ENCODE measurements at places on chromosomes 13 and 19.
A peak's percentile ranks its signal among the peaks of the same experiment; 100 is the strongest.

DNA sequence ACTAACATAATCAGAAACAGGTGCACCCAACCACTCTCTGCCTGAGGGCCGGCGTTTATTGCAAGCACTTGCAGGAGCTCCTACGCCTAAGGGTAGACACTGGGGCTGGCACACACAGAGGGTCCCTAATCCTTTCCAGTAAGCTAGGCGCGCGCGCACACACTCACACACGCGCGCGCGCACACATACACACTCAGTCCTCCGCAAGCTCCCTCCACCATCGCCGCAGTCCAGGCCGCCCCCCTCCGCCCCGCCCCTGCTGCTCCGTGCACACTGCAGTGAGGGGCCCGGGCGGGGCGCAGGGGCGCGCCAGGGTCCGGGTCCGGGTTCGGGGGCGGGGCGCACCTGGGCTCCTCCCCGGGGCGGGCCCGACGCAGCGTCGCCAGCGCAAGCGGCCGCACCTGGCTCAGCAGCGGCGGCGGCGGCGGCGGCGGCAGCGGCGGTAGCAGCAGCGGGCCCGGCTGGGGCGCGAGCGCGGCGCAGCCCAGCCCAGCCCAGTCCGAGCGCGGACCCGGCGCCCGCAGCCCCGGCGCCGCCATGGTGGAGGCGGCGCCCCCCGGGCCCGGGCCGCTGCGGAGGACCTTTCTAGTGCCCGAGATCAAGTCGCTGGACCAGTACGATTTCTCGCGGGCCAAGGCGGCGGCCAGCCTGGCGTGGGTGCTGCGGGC lies at the start of gene CAMSAP3:
Gene CAMSAP3, plus strand, starts transcription at position 398 of the 668 bp plus-strand sequence. Its CDS starts 140 bp downstream, at position 538.
- peak; percentile 11 for DNase-seq

DNA sequence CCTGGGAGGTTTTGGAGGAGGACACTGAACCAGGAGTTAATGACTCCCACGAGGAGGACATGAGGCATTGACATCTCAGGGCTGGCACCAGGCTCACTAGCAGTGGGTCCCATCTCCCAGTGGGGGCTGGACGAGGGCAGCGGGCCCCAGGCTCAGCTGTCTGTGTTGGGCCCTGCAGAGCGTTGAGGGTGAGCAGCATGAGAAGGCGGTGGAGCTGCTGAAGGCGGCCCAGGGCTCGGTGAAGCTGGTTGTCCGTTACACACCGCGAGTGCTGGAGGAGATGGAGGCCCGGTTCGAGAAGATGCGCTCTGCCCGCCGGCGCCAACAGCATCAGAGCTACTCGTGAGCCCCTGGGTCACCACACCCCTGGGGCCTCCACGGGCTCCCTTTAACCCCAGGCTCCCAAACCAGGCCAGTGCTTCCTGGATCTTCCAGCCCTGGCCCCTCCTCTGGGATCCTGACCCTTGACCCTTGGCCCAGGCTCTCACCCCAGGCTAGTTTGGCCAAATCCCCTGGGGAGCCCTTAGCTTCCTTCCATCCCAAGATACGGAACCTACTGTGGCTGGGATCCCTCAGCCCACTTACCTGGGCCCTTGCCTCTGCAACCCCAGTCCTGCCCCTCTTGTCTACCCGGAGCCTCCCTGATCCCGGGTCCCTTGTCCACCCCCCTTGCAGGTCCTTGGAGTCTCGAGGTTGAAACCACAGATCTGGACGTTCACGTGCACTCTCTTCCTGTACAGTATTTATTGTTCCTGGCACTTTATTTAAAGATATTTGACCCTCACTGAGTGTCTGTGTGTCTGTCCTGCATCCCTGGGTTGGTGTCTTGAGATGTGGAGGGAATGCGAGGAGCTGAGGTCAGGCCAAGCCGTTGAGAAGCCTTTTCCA lies 1.0 kb downstream of the C19orf73 start:
- no peak for DNase-seq

DNA sequence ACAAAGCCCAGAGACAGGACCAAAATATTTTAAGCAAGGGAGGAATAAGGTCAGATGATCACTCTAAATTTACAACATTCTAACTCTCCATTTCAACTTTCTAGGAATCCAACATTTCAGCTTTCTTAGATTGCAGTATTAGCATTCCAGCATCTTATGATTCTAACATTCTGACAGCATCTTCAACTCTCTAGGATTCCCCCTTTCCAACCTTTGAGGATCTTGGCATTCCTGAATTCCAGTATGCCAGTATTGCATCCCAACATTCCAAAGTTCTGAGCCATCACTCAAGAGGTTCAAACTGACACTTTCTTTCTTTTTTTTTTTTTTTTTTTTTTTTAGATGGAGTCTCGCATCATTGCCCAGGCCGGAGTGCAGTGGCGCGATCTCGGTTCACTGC lies 13.8 kb downstream of the TGFB1 start:
- no peak for DNase-seq

- no peak for DNase-seq
These were observed 4.9 kb downstream of the NANOS3 start for GRCh38 chr19:13881692-13882418.

DNA sequence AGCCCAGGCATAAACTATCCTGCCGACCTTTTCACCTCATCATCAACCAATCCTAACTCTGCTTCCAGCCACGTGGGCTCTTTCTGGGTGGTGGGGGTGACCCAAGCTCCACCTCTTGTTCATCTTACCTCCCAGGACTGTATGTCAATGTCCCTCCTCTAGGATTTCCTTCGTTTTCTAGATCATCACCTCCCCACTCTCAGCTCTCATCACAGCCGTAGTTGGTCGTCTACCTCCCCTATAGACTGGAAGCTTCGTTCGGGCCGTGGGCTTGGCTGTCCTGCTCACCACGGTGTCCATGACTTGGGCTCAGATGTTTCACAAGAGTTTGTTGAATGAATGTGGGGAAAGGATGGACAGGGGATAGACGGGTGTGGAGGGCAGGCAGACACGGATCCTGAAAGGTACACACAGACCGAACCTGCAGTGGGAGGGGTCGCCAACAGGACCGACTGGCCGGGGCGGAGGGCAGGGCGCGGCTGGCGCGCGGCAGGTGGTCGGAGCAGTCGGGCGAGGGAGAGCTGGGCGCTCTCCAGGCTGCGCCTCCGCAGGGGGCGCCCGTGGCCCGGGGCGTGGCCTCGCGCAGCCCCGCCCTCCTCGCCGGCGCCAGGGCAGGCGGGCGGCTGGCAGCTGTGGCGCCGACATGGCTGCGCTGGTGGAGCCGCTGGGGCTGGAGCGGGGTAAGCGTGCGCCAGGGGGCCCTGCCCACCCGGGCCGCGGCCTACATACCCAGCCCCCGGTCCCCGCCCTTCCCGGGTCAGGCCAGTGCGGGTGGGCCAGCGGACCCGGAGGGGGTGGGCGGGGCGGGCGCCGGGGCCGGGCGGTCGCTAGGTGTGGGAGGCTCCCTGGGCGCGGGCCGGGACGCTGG lies at the start of gene LIN7B:
Gene LIN7B, plus strand, starts transcription at position 609 of the 868 bp plus-strand sequence. Its CDS starts 35 bp downstream, at position 644.
- no peak for DNase-seq

- DNase-seq = no peak
These were observed 53.9 kb downstream of the RXFP2 start for GRCh38 chr13:31793246-31793645.

GRCh38 chr19:32910874-32911273 lies 41.3 kb upstream of the SLC7A9 start:
- DNase-seq = no peak

DNA sequence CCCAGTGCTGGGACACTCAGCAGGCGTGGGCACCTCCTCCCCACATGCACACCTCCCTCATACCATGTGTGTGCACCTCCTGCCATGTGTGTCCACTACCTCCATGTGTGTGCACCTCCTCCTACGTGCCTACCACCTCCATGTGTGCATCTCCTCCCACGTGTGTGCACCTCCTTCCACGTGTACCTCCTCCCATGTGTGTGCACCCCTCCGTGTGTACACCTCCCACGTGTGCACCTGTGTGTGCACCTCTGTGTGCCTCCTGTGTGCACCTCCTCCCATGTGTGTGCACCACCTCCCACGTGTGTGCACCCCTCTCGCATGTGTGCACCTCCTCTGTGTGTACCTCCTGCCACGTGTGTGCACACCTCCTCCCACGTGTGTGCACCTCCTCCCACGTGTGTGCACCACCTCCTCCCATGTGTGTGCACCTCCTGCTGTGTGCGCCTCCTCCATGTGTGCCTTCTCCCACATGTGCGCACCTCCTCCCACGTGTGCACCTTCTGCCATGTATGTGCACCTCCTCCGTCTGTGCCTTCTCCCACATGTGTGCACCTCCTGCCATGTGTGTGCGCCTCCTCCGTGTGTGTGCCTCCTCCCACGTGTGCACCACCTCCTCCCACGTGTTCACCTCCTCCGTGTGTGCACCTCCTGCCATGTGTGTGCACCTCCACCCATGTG lies 6.1 kb upstream of the C13orf46 start:
- no peak for DNase-seq

DNA sequence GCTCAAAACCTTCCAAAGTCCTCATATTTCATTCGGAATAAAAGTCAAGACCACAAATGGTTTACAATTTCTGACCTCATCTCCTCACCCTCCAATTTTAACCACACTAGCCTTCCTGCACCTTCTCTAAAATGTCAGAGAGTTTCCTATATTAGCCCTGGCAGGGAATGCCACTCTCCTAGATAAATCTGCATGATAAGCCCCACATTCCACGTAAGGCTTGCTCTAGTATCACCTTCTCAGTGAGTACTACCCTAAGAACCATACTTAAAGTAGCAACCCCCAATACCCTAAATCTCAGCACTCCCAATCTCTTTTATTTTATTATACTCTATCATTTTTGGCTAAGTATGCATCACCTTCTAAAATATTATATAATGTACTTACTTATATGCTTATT lies 100.5 kb upstream of the SLITRK5 start:
- no peak for DNase-seq

DNA sequence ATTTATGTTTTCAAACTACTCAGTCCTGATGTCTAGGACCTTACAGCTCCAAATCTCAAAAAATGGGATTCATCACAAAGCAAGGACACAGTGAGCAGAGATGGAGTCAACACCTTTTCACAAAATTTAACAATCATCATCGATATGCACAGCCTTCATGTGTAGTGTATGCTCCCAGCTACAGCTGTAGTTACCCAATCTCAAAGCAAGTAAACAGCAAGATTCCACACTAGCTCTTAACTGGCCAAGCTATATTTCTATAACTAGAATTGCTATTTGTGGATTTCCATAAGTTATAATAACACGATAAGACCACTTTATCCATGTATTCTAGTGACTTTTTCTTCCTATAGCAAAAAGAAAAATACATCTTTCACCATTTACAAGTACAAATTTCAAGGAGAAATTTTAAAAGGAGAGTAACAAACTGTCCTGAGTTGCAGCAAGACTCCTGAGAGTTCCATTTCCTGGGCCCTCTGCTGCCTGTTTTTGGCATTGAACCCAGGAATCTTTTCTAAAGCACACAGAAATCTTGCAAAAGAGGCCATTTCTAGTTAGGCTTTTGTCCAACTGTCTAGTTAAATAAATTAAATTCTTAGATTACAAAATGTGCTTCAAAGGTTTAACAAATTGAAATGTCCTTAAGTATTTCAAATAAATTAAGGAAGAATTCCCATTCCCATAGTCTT lies 460.6 kb downstream of the FGF14 start:
- DNase-seq = no peak

- peak; percentile 8 for DNase-seq
These were observed 4.1 kb upstream of the CNOT3 start for GRCh38 chr19:54133312-54133956.

DNA sequence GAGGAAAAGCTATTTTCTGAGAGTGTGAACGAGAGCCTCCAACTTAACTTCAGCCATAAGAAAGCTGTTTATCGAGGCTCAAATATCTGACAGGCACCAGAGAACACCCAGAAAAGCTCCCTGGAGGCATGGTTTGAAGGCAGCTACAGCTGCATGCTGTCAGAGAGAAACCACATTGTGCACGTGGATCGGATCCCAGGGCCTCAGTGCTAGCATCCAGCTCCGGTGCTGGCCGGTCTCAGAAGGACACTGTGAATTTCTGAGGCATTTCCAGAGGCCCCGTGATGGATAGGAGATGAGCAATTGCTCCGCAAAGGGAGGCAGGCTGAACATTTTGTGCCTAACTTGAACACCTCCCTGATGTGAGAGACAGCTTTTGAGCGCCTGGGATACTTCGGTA lies 315.7 kb downstream of the FGF9 start:
- DNase-seq = no peak
